CD4-positive, alpha-beta T cell treated with Interleukin-17A for 1 hour (primary cell): ENCODE measurements at places on chromosomes 1 and 21.

GRCh38 chr21:38060533-38060932 lies 144.3 kb upstream of the KCNJ6 start:
- DNase-seq, result no peak

DNA sequence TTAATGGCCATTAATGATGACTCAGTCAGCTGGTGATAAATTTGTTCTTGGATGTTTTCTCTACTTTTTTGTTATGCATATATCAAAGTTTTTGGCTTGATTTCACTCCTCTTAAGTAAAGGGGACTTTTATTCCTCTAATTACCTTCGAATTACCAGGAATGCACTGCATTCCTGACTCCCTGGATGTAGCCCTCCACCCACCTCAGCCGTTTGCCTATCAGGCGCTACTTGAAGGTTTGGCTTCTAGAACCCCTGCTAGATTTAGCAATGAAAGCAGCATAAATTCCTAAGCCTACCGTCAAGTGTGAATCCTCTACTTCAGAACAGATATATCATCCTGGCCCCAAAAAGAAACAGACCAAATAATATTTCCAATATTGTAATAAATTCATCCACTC lies 387.8 kb upstream of the ADGRL2 start:
- no peak for DNase-seq

GRCh38 chr1:11942280-11942679 lies 7.8 kb downstream of the PLOD1 start:
- no peak for DNase-seq

GRCh38 chr1:61496501-61496900 lies 228.4 kb downstream of the TM2D1 start:
- DNase-seq, result no peak

GRCh38 chr21:31248598-31248997 lies 95.5 kb downstream of the TIAM1 start:
- no peak for DNase-seq

DNA sequence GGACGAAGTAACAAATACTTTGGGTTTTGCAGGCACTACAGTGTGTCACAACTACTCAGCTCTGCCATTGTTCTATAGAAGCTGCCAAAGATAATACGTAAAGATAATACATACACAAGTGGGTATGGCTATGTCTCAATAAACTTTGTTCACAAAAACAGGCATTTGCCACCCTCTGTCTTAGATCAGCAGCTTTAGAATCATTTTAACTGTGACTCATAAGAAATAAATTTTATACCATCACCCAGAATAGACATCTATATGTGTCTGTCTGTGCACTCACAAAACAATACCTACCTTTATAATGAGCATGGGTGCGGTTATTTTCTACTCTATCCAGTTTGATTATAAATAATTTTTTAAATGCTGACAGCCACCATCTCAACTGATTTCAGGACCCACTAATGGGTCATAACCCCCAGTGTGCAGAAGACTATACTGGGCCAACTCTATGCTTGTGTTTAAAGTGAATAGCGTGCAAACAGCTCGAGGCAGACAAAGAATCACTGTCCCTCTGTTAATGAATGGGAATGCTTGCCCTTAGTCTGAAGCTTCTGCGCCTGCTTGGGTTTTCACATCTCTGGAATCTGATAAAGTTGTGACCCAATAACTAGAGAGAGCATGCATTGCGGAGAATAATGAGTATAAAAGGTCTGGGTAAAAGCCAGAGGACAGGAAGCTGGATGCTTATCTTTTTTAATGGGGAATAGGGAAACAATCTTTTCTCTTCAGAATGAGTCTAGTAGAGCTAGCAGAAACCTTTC lies 216.2 kb downstream of the PLPP3 start:
- DNase-seq, result no peak
